ENCODE measurements at places on chromosomes 5 and 9.

- no peak for DNase-seq
Measured at GRCh38 chr9:126431077-126431742, 104.6 kb downstream of the MVB12B start.

- DNase-seq = peak; percentile 9
Measured at GRCh38 chr5:59275510-59276324, 617.8 kb downstream of the PDE4D start.

GRCh38 chr9:21993893-21994555 is at the start of gene CDKN2A:
TSS of gene CDKN2A (minus strand) at chr9:21994392.
- DNase-seq = no peak

DNA sequence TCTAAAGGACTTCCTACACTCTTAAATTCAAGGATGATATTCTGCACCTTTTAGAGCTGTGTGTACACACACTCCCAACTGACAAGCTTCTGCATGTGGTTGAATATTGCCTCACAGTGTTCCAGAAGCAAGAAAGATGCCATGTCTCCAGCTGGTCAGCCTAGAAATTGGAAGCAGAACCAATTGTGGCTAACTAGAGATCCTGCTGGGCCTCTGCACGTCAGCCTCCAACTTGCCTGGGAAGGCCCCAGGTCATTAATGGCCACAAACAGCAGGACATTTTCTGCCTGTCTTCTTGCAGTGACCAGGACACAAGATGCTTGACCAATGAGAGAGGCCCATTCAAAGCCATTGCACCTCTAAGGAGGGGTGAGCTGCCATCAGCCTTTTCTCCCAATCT is 571.9 kb upstream of the BRINP1 start:
- no peak for DNase-seq

DNA sequence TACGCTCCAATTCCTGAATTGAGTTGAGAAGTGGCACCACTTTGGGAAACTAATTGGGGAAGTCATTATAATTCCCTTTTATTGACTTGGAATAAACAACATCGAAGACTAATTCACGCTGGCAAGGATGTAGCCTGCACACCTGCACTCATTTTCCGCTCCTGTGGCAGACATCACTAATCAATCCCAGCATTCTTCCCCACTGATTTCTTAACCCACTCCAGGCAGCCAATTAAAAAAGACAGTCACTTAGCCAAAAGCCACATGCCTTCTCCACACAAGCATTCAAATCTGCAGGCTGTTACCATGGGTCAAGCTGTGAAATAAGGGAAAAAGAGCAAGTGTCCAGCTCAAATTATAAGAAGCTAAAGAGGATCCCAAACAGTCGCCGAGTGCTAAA is 68.2 kb upstream of the HRH2 start:
- DNase-seq = no peak

DNA sequence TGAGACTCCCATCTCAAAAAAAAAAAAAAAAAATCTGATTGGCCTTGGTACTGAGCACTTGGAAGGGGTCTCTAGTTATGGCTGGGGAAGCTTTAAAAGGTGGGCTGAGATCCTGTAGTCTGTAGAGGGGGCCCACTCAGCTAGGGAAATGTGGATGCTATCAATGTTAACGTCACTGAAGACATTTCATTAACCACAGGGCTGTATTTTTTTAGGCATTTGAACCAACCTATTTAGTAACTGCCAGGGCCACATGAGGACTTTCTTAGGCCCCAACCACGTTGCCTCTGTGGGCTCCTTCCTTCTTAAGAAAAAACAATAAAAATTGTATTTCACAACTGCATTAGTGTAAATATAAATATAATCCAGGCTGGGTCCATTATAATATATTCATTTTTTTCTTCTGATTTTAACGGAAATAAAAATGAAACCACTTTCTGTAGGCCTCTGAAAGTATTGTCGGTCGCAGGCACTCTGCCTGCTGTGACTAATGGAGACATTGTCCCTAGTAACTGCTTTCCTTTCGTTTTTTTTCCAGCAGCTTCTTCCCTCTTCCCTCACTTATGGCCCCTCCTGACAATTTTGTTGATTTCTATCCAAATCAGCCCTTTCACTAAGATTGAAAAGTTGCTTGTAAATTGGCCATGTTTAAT is 71.6 kb downstream of the GCNT1 start:
- DNase-seq = no peak

GRCh38 chr9:107933097-107933496 is 443.5 kb upstream of the KLF4 start:
- DNase-seq = no peak

DNA sequence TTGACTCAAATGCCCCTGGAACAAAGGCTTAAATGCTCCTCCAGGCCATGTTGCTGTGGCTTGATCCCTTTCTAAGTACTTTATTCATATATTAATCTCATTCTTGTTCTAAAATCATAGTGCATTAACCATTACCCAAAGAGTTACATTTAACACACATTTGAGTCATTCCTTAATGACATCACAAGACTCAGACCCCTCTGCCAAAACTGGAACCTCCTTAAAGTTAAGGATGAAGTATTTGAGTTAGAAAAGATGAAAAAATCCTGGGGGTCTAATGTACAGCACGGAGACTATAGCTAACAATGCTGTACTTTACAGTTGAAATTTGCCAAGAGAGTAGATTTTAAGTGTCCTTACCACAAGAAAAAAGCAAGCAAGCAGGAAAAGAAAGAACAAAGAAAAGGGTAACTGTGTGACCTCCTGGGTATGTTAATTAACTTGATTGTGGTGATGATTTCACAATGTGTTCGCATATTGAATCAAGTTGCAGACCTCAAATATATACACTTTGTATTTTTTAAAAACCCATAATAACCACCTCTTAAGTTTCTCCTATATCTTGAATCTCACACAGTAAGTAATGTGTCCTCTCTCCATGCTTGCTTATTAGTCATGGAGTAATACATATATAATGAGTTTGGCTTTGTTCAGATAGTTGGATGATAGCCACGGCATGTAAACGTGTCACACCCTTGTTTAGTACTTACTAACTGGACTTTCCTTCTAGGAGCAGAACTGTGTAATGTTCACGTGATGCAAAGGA is 376.9 kb downstream of the SEMA5A start:
- DNase-seq = no peak

- peak; percentile 85 for DNase-seq
Measured at GRCh38 chr5:151651997-151652645, 34.6 kb downstream of the SPARC start.

DNA sequence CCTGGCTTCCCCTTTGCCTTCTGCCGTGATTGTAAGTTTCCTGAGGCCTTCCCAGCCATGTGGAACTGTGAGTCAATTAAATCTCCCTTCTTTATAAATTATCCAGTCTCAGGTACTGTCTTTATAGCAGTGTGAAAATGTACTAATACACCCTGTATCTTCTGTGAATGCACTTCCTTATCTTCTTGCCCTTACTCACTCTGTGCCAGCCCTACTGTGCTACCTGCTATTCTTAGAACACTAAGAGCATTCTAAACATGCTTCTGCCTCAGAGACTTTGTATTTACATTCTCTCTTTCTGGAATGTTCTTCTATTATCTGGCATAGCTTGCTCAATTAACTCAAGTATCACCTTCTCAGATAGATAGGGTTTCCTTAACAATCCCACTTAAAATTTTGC is 164.4 kb upstream of the EDIL3 start:
- no peak for DNase-seq

DNA sequence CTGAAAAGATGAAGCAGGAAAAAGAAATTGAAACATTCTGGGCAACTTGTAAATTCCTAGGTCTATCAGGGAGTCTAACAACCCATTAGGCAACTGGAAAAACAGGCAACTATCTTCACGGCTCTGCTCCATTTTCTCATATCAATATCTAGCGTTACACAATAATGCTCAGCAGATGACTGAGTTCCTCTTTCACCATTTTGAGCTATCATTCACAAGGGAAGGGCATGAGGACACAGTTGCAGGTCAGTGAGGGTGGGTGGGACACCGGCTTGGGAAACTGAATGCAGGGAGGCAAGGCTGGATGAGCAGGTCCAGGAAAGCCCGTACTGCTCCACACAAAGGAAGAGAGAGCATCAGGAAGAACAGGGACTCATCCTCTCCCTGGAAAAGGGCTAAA is 67.0 kb downstream of the FRMD3 start:
- no peak for DNase-seq

DNA sequence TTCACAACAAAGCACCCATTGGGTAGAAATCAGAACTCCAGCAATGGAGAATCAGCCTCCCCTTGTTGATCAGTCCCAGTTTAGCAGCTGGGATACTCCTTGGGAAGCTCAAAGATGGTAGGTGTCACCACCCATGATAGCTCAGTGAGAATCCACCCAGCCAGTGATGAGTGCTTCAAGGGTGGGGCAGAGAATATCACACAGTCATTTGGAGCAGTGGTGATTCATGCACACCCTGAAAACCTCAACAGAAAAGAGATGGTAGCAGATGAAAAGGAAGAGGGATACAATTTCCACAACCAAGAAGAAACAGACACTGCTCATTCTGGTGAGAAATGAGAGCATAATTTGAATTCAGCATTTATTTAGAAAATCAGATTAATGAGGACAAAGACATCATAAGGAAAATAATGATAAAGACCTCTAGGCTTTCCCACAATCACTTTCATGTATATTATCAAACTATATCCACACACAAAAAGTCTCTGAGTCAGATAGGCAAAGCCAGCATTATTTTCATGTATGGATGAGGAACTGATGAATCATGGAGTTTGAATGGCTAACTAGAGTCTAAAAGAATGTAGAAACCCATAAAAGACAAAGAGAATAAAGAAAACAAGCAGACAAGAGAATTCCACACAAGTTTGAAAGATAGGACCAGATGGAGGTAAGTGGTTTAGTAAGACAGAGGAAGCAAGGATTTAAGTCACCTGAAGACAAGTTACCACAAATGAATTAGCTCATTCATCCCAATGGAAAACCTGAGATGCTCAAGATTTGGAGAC is 82.9 kb downstream of the FEM1C start:
- no peak for DNase-seq

DNA sequence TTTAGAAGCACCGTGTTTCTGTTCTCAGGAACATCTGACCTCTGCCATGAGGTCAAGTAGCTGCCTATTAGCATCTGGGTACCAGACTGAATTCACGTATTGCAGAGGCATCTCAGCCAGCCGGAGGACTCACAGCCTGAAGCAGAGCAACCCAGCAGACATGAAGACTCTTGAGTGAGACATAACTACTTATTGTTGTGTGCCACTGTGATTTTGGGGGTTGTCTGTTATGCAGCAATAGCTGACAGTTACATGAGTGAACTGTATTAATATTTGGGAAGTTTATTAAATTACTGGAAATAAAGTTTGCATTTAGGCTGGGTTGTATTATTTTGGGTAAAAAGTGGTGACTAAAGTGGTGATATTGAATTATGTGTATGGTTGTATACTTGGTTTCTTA is 1.3 kb upstream of the ACOT12 start:
- no peak for DNase-seq

- DNase-seq = no peak
Measured at GRCh38 chr9:68719847-68720246, 14.8 kb downstream of the PIP5K1B start.

DNA sequence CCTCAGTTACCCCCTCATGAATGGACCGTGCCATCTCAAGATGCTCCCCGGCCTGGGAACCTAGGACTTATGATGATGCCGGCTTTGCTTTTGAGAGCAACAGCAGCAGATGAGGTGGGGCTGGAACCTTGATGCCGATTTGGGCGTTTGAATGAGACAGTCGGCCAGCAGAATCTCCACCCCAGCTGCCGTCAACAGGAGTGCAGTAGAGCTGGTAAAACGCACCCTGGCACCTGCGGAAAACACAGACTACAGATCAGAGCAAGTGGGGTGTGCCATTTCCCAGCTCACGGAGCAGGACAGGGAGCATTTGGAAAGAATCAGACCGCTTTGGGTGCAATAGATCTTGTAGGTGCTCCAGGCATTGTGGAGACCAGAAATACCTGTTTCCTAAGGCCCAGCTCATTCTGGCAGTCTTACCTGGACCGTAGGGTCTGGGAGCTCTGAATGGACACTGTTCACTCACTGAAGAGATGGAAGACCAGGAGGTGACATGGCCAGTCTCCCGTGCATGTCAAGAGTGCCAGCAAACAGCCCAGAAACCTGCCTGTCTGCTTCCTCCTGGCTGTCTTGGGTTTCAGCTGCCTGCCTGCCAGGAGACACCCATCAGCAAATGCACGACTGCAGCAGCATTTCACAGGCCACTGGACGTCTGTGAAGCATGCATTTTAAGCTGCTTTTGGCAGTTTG is 317.7 kb upstream of the IRX4 start:
- DNase-seq = peak; percentile 52

- no peak for DNase-seq
Measured at GRCh38 chr5:113376640-113377039, 58.1 kb downstream of the TSSK1B start.

GRCh38 chr5:126544087-126544740 is 50.8 kb downstream of the ALDH7A1 start:
- peak; percentile 75 for DNase-seq

DNA sequence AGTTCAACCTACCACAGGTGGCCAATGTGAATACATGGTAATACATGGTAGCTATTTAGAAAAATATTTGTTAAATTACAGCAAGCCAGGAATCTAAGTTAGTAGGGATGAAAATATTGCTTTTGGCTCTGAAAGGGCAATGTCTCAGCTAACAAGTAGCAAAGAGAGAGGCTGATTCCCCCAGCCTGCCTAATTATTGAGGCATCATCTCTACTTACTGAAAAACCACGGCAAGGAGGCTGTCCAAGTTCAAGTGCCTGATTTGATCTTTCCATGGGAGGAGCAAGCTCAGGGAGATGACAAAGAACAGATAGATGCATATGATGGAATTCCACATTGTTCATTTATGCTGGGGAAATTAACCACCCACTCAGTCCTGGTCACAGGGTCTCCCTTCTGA is 28.7 kb upstream of the UBTD2 start:
- no peak for DNase-seq

DNA sequence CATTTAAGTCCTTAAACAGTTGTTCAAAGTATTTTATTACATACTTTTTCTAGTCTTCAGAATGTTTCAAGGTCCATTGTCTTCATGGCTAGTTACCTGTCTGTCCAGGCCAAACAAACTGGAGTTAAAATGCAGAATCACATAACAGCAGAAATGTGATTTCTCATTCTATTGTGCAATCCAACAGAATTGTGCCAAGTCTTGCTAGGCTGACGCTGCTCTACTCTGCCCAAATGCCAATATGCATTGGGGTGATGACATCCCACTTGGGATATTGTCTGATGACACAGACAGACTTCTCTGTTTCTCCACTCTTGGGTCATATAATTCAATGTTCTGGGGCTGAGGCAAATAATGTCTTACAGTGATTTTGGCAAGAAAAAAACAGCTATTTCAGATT is 5.2 kb upstream of the SLC22A5 start:
- DNase-seq = no peak

DNA sequence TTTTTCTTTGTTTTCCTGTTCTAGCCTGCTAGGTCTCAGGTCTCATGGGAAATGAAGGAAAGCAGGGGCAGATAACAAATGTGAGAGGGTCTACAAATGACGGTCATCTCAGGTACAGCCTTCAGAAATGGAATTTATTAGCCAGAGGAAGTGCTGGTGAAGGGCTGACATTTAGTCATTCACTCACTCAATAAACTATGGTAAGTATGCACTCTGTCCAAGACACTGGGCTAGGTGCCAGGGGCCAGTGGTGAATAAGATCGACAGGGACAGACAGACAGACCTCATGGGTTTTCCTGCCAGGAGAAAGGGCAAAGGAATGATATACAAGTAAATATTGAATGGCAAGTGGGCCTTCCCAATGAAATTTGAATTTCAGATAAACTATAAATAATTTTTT is 6.3 kb downstream of the PDE6A start:
- DNase-seq = no peak
